ENCODE measurements at places on chromosomes 12 and 14.

DNA sequence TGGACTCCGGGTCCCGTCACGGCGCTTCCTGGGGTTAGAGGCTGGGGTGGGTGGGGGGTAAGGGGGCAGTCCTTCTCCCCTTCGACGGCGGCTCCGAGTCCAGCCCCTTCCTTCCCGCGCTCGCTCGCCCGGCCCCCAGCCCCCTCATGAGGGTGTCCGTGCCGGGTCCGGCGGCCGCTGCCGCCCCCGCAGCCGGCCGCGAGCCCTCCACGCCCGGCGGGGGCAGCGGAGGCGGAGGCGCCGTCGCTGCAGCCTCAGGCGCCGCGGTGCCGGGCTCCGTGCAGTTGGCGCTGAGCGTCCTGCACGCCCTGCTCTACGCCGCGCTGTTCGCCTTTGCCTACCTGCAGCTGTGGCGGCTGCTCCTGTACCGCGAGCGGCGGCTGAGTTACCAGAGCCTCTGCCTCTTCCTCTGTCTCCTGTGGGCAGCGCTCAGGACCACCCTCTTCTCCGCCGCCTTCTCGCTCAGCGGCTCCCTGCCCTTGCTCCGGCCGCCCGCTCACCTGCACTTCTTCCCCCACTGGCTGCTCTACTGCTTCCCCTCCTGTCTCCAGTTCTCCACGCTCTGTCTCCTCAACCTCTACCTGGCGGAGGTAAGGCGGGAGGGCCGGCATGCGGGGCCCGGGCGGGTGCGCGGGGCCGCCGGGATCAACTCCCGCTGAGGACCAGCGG, 500 bp downstream of the GPR137C start:
- DNase-seq: peak; percentile 43

- DNase-seq: no peak
These were observed 54.2 kb upstream of the TSPAN9 start for GRCh38 chr12:3022961-3023360.

GRCh38 chr12:11879306-11879705, 191.4 kb upstream of the BCL2L14 start:
- DNase-seq: no peak

GRCh38 chr14:103607822-103608221, 21.2 kb upstream of the KLC1 start:
- no peak for DNase-seq

DNA sequence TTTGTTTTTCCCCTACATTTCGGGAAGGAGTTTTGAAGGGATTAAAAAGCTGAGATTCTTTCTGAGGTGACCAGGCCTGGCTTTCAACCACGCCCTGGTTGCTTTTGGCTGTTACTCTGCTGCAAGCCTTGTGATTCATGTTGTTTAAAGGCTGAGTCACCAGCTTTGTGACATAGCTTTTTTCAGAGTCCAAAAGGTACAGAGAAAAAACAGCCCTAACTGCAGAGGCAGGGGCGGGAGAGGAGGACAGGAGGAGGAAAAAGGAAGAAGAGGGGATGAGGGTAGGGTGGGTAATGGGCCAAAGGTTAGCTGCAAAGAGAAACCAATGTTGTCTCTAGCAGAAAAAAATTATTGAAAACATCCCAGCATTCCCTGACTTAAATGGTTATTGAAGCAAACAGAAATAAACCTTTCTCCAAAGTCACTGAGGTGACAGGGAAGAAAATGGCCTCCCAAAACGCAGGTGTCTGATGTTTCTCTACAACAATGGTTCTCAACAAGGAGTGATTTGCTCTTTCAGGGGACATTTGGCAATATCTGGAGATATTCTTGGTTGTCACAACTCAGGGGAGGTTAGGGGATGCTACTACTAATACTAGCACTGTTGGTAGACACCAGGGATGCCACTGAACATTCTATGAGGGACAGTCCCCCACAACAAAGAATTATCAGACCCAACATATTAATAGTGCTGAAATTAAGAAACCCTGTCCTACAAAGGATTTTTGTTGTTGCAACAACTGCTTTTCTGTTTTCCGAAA, 2.1 kb upstream of the UBC start:
- peak; percentile 51 for DNase-seq

DNA sequence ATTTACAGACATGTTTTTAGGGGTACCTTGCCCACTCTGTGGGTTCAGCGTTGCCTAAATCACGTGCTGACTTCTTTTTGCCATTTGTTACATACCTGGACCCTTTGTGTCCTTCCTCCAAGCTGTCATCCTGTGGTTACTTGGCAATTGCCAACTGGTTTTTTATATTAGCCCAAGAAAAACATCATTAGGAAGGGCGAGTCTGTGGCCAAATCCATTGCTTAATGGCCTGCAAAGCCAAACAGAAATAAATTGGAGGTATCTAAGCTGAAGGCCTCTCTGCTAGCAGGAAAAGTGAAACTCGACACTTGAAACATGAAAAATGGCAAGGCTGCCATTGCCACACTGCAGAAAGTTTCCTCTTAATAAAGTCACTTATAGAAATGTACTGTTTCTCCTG, 190.4 kb downstream of the NUAK1 start:
- no peak for DNase-seq

DNA sequence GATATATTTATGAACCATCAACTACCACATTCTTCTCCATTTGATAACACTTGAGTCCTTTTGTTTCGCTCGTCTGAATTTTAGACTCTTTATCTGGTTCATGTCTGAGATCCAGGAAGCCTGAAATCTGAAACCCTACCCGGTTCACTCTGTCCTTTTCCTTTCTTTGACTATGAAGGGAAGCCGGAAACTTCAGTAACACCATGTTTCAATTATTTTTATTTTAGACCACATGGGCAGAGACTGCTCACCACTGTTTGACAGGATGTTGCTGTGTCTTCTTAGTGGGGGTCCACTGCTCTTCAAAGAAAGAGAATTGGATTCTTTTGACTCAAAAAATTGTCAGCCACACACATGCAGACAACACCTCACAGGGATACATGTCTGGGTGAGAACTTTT, 331.9 kb upstream of the FLRT2 start:
- no peak for DNase-seq
